ENCODE measurements at places on chromosomes 5 and 9.

DNA sequence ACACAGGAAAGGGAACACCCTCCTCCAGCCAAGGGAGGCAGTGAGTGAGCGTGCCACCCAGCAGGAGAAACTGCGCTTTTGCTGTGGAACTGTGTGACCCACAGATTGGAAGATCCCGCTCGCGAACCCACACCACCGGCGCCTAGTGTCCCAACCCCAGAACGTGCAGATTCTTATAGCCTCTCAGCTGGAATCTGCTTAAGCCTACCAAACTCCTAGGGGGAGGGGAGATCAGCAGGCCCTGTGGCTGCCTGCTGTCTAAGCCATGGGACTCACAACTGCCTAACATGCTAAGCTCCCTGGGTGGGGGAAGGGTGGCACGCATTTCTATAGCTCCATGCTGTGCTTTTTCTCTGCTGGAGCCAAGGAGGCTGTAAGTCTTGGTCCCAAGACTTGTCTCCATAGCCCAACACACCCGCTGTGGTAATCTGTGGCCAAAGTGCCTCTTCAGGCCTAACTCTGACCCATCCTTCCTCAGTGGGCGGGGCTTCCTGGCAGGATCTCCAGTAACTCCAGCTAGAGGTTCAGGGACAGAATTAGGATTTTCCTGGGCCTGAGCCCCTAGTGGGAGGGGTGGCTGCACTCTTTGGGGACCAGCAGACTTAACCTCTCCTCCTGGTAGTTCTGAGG lies 485.0 kb downstream of the TAF11L14 start:
- no peak for DNase-seq

DNA sequence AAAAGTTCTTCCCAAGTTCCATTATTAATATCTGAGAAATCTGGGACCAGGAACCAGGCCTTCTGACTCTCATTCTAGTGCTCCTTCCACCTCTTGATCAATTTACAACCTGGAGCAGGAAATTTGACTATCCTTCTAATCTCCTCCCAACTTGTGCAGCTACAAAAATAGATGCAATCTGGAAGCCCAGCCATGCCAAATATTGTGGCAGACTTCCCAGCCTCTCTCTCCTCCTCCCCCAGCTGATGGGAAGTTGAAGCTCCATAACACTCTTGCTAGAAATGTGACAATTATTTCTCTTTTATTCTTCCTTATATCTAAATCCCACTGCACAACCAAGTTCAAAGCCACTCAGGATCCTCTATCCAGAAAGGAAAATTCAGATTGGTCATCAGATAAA lies 252.1 kb downstream of the SEC61B start:
- DNase-seq = no peak

DNA sequence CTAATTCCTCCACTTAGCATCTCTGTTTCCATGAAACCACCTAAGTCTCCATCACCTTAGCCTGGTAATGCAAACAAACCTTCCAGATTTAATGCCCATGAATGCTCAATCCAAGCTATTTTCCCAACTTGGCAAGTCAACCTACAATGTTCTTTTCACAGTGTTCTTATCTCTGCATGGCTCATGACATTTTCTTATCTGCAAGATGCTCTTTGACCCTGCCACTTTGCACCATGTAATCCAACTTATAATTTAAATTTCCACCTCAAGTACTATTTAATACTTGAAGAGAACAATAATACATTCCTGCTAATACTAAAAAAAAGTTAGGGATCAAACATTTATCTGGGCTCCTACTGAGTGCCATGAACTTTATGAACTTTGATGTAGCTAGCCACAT lies 164.3 kb downstream of the TMEM232 start:
- DNase-seq = no peak

DNA sequence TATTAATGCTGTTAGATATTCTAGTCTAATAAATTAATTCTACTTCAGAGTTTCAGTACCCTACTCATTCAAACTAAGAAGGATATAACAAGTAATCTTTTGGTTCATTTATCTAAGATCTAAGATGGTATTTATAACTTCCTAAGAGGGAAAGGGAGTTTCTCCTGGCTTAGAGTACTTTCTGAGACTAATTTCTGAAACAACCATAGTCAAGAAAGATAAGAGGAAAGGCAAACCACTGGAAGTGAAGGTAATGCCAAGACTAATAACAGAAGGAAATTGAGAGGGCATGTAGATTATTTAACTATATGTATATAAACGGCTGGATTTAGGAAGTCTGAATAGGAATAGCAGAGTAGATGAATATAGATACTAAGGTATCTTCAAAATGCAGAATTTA lies 112.4 kb upstream of the ACOT12 start:
- DNase-seq = no peak

DNA sequence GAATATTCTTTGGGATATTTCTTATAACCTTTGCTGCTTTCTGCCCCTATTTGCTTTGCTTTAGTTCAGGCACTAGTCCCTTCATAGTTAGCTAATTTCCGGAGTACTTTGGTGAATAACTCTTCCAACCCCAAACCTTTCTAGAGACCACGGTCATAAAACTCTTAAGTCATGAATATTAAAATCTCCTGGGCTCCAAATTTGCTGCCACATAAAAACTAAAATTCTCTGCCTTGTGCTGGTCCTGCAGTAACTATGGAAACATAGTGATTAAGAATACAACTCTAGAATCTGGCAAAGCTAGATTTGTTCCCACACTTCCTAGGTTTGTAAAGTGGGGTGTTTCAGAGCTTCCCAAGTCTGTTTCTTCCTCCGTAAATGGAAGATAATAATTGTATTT lies 10.0 kb upstream of the ACTBL2 start:
- DNase-seq = no peak

GRCh38 chr9:92654481-92655301 lies 15.2 kb downstream of the IPPK start:
- no peak for DNase-seq

DNA sequence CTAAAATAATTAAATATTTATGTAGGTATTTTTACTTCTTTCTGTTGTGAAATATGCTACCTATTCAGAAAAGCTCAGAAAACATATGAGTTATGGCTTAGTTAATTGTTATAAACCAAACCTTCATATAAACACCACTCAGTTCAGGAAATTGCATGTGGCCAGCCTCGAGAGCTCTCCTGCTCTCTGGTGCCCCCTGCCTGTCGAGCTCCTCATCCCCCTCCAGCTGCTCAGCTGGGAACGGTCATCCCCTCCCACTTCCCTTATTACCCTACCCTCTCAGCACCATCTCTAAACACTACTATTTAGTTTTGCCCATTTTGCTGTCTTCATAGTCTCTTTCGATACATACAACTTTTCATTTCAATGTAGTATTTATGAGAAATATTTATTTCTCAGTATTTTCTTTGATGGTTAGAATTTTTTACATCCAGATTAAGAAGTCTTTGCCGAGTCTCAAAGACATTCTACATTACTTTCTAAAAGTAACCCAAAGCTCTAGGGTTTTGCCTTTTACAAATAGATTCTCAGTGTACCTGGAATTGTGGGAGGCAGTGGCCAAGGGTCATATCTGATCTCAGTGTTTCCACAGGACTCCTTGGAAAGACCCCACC lies 51.2 kb upstream of the SEMA4D start:
- DNase-seq = no peak

DNA sequence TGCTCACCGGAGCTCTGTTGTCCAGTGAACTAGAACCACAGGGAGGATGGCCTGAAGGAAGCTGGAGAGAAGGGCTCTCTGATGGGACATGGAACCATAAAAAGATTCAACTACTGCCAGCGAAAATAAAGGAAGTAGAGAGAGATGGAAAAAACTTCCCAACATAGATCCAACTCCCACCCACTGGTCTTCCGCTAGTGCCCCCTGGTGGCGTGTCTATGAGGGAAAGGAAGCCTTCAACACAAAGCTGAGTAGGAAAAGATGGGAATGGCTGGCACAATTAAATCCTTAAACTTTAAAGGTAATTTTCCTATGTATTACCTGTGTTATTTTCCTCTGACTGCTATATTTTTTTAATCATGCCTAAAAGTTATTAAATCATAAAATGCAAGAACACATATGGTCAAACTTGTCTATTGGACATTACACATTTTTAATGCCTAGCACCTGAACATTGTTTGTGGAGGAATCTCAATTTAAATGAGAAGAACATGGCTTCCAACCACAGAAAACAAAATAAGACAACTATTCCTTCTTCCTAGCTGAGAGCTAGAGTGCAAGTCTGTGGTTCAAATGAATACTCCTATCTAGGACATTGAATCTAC lies 51.5 kb downstream of the CEP120 start:
- no peak for DNase-seq

- DNase-seq = no peak
Observed at GRCh38 chr9:131833906-131834305, 94.0 kb upstream of the RAPGEF1 start.

DNA sequence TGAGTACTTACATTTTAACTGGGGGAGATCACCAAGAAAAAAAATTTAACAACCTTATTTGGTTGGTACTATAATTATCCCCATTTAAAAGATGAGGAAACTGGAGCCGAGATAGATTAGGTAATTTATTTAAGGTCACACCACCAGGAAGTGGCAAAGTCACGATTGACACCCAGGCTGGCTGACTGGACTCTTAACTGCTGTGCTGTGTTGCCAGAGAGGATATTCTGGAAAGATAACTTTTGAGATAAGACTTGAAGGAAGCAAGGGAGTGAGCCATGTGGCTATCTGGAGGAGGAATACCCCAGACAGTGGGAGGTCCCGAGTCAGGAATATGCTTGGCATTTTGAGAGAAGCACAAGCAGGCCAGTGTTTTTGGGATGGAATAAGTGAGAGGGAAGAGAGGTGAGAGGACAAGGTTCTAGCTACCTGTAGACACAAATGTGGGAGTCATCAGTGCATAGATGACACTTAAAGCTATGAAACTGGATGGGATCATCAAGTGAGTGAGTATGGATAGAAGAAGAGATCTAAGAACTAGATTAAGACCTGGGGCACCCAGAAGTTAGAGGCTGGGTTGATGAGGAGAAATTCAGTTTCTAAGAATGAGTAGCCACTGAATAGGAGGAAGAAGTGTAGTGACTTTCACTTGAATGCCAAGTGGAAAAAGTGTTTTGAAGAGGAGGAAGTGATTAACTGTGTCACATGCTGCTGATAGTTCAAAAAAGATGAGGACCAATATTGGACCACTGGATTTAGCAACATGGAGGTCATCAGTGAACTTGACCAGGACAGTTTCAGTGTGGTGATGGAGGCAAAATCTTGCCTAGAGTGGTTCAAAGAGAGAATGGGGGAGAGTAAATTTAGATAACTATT lies 25.6 kb downstream of the PDE8B start:
- no peak for DNase-seq

DNA sequence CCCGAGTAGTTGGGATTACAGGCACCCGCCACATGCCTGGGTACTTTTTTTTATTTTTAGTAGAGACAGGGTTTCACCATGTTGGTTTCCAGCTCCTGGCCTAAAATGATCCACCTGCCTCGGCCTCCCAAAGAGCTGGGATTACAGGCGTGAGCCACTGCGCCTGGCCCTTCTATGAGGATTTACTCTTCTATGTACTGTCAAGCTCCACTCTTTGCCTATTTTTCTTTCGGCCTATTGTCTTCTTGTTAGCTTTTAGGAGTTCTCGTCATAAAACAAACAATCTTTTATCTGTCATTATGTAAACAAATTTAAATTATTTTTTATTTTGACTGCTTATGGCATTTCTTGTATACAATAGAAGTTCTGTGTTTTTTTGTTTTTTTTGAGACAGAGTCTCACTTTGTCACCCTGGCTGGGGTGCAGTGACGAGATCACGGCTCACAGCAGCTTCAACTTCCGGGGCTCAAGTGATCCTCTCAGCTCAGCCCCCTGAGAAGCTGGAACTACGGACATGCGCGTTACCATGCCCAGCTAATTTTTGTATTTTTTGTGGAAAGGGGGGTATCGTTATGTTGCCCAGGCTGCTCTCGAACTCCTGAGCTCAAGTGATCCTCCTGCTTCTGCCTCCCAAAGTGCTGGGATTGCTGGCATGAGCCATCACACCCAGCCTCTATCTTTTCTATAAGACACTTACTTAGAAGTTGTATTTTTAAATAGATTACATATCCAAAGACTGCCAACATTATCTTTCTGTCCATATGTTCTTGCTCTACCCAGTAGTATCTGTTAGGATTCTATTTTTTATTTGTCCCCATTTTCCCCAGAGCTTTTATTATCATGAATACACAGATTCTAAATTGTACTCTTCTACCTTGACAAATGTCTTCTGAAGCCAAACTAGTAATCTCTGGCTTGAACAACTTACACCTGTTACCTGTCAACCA lies 29.2 kb downstream of the CSNK1A1 start:
- DNase-seq = no peak

All from BJ (cell line).